SK-N-DZ (cell line): ENCODE measurements at places on chromosomes 13 and 19.
A peak's percentile ranks its signal among the peaks of the same experiment; 100 is the strongest.

GRCh38 chr19:38378866-38379265 lies 4.5 kb downstream of the PSMD8 start:
- DNase-seq, result no peak

GRCh38 chr13:41420146-41420545 lies 37.2 kb upstream of the RGCC start:
- no peak for DNase-seq

DNA sequence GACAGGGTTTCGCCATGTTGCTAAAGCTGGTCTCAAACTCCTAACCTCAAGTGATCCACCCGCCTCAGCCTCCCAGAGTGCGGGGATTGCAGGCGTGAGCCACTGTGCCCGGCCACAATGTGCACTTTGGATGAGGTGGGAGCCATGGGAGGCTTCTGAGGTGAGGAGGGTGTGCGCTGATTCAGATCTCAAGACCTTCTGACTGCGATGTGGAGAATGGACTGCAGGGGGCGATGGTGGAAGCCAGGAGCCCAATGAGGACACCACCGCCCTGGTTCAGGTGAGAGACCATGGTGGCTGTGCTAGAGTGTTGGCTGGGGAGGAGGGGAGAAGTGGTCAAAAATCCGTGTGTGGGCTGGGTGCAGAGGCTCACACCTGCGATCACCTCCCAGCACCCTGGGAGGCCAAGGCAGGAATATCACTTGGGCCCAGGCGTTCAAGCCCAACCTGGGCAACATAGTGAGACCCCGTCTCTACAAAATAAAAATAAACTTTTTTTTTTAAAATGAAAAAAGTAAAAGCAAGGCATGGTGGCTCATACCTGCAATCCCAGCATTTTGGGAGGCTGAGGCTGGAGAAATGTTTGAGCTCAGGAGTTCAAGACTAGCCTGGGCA lies 5.6 kb downstream of the INAFM1 start:
- peak; percentile 24 for DNase-seq

GRCh38 chr13:105165449-105166125 lies 1369.9 kb downstream of the EFNB2 start:
- no peak for DNase-seq

DNA sequence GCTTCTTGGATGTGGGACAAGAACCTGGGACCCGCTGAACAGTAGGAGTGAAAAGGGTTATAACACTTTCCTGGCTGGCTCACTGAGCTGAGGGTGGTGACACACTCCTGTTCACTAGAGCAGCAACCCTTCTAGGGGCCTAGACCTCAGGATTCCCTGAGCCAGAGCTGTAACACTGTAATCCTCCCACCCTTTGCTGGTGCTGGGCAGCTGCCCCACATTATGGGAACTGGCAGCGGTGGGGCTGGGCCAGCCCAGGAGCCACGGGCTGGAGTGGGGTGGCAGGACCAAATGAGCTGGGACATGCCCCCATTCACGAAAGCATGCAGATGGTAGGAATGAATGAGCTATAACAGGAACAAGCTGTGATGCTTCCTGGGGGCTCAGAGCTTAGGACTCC lies 110.6 kb downstream of the B3GLCT start:
- DNase-seq, result no peak
